A673 (cell line): ENCODE measurements at places on chromosomes 13 and 19.

DNA sequence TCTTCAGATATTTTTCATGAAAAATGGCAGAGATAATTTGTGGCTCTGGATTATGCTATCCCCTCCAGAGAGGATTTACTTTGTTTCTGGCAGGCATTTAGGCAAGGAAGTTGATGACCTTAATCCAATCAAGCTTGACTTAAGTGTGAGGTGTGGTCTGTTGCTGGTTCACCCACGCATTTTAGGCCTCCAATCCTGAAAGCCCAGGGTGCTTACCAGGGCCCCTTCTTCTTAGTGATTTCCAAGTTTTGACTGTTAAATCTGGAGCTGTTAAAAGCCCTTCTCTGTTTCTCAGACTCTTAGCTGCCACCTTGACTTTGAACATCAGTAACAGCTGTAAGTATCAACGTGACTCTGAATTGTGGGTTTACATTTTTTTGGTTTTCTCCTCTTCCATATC is 161.8 kb downstream of the DNAJC15 start:
- DNase-seq = peak; percentile 68

DNA sequence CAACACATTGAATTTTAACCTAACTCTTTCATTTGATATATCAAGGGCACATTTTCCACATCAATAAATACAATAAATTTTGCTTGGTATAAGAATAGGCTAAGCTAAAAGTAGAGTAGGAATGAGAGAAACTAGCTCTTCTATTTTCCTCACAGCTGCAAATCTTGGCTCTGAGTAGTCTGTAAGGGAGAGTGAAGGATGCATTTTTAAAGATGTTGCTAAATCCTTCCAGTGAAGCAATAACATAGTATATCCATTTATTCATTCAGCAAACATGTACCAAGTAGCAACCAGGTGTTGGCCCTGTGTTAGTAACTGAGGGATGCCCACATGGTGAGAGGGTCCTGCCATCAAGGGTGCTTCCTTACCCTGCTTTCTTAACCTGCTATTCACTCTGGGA is 799.9 kb downstream of the PCDH9 start:
- DNase-seq = no peak

DNA sequence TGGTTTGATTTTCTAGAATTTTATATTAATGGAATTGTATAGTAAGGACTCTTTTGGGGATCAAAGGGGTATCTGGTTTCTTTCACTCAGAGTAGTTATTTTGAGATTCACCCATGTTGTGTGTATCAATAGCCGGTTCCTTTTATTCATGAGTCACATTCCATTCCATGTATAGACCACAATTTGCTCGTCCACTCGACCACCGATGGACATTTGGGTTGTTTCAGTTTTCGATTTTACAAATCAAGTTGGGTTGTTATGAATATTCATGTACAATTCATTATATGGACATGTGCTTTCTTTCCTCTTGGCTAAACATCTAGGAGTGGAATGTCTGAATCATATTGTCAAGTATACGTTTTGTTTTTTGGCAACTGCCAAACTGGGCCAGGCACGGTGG is 9.6 kb upstream of the EMP3 start:
- no peak for DNase-seq

- no peak for DNase-seq
Measured at GRCh38 chr13:114234266-114234644, 442 bp upstream of the CDC16 start.

DNA sequence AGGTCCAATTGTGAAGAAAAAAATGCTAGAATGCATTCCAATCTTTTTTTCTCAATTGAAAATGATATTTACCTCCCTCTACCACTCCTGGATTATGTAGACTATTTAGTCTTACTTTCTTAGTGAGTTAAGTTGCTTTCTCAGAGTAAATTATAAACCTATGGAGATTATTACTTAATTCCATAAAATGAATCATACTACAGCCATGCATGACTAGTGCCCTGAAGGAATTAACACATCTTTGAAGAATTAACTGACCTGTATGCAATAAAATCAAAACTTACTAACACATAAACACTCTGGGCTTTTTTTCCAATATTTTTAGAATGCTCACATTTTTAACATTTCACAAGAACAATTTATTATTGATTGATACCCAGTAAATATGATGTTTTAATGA is 379.4 kb upstream of the DACH1 start:
- DNase-seq = no peak

DNA sequence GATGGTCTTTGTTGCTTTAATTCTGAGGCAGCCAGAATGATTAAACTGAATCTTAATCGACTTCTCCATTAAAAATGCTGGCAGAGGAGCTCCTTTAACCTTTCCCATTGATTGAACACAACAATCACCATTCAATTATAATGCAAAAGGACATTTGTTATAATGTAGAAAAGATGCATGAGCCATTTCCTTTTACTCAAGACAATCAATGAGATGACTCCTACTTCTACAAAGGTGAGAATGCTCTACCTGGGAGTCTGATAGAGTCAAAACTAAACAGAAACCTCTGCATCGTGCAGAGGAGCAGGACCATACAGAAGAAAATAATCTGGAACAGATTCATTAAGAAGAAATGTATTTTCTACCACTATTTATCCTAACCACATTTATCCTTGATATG is 253.6 kb upstream of the DACH1 start:
- no peak for DNase-seq
